ENCODE measurements at places on chromosomes 4 and X.

GRCh38 chr4:145248971-145249370, 68.6 kb upstream of the OTUD4 start:
- no peak for DNase-seq

DNA sequence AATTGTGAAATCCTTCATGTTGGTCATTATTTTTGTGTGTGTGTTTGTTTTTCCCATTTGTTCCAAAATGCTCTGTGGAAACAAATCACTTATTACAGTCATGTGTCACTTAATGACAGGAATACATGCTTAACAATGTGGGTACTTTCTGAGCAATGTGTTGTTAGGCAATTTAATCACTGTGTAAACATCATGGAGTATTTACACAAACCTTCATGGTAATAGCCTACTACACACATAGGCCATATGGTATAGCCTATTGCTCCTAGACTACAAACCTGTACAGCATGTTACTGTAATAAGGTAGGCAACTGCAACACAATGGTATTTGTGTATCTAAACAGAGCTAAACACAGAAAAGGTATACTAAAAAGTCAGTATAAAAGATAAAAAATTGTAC, 388.9 kb upstream of the PPP1R2C start:
- no peak for DNase-seq

DNA sequence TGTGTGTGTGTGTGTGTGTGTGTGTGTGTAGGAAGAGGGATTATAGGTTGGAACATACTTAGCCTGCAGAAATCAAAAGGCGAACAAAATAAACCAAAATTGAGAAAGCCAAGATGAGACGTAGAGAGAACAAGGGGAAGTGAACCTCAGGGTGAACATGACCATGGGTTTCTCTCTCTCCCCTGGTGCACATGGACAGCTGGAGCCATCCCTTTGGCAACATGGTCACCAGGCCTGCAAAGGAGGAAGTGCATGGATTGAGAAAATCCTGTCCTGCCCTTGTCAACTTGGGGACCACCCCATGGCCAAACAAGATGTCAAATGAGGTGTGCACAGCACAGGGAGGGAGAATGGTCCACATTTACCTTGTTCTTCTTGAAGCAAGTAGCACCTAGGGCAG, 23.1 kb downstream of the LGI2 start:
- DNase-seq = no peak

GRCh38 chr4:176755613-176756012, 37.1 kb downstream of the VEGFC start:
- DNase-seq = no peak

DNA sequence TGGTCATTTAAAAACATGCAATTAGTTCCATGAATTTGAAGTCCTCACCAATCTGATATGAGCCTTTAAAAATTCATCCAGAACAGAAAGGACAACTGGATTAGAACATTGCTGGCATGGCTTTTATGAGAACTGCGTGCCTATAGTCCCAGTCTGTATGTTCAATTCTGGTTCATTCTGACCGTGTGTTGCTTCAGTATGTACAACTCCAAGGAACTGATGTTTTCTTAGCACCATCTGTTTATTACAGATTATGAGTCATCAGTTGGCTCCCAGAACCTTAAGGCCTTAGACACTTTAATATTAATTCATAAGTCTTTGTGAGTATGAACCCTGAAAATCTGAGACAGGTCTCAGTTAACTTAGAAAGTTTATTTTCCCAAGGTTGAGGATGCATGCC, 115.0 kb downstream of the CEP44 start:
- DNase-seq = no peak

GRCh38 chrX:17597327-17597726, 140.0 kb upstream of the SCML1 start:
- DNase-seq = no peak

DNA sequence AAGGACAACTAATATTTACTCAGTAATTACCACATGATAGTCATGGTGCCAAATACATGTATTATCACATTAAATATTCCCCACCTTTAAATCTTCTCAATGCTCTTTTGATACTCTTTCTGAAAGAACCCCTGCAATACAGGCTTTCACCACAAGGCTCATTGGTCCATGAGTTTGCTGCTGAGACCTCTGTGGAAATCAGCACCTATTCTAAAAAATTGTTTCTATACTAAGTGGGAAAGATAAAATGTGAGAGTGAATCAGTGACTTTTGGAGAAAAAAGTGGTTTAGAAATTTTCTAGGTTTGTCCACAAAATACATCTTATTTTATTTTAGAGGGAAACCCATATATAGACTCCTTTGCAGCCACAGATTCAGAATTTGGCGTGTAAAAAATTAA, 257.3 kb downstream of the ZIC3 start:
- DNase-seq = no peak

DNA sequence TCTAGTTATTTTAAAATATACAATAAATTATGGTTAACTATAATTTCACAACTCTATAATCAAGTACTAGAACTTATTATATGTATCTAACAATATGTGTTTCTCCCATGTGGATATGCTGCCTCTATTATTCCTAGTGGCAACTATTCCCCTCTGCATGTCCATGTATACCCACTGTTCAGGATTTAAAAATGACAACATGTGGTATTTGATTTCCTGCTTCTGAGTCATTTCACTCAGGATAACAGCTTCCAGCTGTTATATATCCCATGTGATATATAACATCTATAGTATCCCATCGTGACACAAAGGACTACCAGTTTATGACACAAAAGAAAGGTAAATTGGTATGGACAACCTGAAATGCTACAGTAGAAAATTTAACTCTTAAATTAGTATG, 167.4 kb upstream of the TACR3 start:
- no peak for DNase-seq

DNA sequence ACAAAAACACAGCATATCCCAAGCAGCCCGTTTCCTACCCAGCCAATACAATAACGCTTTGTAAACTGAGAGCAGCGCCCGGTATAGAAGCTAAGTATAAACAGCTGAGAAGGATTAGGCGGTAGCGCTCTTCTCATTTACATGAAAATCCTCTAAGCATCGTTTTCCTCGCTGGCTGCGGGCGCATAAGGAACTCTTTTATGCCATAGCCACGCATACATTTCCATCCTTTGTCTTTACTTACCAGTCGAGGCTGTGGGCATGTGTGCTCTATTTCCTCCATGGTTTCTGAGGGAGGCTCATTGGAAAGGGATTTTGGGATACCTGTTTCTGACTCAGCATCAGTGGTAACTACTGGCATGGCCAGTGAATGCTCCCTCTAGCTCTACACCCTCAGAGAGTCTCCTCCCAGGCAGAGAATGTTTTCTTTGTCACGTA, 383 bp downstream of the PCYT1B start:
- DNase-seq = no peak

- DNase-seq = no peak
These were observed 31.5 kb downstream of the DCTD start for GRCh38 chr4:182885738-182886077.

DNA sequence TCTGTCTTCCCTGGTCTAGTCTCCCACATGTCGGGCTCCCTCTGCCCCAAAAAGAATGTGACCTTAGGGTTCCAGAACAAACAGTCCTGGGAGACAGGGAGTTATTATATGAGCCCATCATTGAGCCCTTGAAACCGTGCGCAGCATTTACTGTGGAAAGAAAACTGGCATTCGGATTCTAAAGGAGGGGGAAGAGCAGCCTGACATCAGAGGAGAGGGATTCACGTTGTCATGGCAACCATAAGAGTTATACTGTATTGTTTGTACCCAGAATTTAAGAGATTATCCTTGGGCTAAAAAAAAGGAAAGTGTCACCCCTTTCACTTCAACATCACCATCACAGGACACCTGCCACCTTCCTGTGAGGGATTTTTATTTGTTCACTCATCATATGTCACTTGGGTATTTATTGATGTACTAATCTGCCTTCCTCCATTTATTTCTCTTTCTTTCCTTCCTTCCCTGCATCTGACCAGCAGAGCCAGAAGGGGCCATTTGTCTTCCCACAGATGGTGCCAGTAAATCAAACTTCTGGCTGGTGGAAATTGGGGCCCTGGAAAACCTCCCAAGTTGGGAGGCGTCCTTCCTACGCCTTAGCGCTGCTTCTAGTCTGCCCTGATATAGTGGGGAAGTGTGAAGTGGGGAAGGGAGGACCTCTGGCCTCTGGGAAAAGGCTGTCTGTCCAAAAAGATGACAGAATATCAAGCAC, 64.9 kb upstream of the FRMPD3 start:
- no peak for DNase-seq

DNA sequence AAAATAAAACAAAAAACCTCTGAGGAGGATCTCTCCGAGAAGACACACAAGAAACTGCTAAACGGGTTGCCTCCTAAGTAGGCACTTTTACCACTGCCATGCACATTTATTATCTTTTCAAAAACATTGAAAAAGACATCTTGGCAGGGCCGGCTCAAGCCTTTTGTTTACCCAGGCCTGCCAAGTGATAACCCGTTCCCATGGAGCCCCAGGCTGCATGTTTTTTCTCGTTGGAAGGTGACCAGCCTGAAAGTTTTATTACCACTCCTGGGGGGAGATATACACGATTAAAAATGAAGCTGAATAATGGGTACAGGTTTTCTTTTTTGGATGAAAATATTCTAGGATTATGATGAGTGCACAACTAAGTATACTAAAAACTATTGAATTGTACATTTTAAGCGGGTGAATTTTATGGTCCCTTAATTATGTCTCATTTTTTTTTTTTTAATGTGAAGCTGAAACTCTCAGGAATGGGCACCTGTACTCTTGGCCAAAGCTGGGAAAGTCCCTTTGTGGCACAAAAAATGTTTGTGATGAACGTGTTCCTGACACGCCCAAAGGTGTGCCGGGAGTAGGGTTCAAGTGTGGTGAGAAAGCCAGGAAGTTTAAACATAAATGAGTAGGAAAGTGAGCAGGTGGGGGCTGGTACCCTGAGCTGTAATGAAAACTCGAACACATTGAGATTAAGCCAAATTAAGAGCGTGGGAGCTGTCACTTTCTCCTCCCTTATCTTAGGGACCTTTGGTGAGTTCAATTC, 1.5 kb upstream of the MAP7D2 start:
- DNase-seq = no peak

DNA sequence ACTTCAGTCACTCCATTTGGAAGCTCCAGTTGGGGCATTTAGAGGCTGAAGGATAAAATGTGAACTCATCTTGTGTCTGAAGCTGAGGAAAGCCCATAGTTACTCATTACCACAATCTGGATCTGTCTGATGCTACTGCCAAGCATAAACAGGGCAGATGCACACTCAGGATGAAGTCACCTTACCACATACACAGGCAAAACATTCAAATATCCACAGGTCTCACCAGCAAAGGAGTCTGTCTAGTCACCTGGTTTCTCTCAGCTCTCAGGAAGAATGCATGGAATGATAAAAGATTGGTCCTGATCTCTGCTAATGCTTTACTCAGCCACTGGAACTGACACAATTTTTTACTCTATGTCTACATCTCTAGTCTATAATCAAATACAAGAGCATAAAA, 13.0 kb upstream of the ODAPH start:
- DNase-seq = no peak

GRCh38 chr4:139146926-139147629, 29.9 kb downstream of the ELF2 start:
- no peak for DNase-seq

DNA sequence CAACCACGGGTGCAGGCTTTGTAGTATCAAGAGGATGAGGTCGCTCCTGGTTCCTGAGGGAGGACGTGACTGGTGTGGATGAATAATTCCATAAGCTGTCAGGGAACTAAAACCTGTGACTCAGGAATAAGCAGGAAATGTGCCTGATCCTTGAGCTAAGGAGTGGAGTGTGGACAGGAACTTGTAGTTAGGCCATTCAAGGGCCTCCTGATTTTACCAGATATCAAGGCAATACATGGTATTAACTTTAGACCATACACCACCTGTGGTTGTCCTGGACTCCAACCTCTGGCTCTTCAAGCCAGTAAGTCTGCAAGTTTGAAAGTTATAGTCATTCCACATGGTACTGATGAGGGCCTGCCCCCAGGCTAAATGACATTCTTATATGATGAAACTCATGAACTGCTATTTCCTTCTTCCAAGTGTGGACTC, 12.1 kb upstream of the ING2 start:
- no peak for DNase-seq

GRCh38 chr4:15042529-15043167, 40.4 kb downstream of the CPEB2 start:
- no peak for DNase-seq

- no peak for DNase-seq
These were observed 325.6 kb upstream of the BOD1L1 start for GRCh38 chr4:13953083-13953482.

GRCh38 chr4:66465111-66465510, 794.8 kb upstream of the EPHA5 start:
- DNase-seq = no peak

DNA sequence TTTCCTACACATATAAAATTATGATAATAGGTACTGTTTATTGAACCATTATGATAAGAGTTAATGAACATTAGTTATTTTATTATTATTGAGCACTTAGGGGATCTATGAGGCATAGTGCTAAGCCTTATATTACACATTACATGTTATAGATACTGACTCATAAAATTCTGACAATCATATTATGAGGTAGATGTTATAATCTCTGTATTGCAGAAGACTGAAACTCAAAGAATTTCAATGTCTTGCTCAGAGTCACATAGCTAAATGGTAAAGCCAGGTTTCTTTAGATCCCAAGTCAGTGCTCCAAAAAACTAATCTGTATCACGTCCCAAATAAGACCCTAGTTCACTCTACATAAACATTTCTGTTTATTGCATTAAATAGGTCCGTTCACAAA, 207.2 kb upstream of the CNKSR2 start:
- DNase-seq = no peak

DNA sequence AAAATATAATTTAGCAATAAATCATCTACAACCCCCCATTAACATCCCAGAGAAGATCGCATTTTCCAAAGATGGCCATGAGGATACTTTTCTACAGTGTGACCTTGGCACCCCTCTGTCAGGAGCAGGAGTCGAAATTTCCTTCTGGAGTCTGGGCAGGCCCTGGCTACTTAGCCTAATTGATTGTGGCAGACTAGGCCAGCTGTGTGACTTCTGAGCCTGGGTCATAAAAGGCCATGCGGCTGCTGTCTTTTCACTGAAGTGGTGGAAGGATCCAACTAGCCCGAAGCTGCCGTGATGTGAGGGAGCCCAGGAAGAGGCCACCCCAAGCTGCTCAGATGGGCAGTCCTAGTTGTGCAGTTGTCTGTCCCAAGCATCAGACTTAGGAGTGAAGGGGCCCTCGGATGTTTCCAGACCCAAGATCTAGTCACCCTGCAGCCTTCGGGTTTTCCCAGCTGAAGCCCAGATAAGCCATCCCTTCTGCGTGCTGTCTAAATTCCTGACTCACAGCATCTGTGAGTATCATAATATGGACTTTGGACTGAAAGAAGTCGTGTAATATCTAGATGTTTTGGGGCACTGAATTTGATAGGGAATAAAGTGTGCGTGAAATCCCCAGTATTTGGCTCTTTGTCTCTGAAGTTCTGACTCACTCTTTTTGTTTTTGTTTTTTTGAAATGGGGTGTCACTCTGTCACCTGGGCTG, 21.0 kb downstream of the PDK3 start:
- DNase-seq = no peak

- no peak for DNase-seq
These were observed 159.9 kb upstream of the MAMLD1 start for GRCh38 chrX:150203248-150203645.

- DNase-seq = no peak
These were observed 377.0 kb downstream of the RPA4 start for GRCh38 chrX:97260679-97261078.

All from stimulated activated CD4-positive, alpha-beta T cell treated with anti-CD3 and anti-CD28 coated beads, TNF-alpha, amount 100 ng/mL, for 4 hours (primary cell).